Diencephalon (tissue), 1 donor: ENCODE measurements at places on chromosomes 11 and 22. TPM values are rescaled to one million over a fixed set of nuclear protein-coding genes. Genes with fewer than 3 reads are reported as not detected.

LRRC4C gene
- 90.2 TPM for total RNA-seq

PDGFB gene
- total RNA-seq = 11.3 TPM

POTEH gene
- total RNA-seq = not detected

TRIM48 gene
- total RNA-seq = not detected

MPPED2 gene
- total RNA-seq = 84.9 TPM

GGT1 gene
- 1.8 TPM for total RNA-seq

MIOX gene
- not detected for total RNA-seq

LGALS1 gene
- total RNA-seq = 107 TPM

APOL4 gene
- 14.3 TPM for total RNA-seq

DGAT2 gene
- total RNA-seq = 7.2 TPM

ADSL gene
- total RNA-seq = 57.7 TPM

OR51I1 gene
- not detected for total RNA-seq

AIFM3 gene
- total RNA-seq = 27.5 TPM

RPS6KB2 gene
- total RNA-seq = 12.9 TPM

CCDC83 gene
- total RNA-seq = not detected

SMPD1 gene
- 15.0 TPM for total RNA-seq

ARHGAP8 gene
- total RNA-seq = 1.4 TPM

IGF2 gene
- total RNA-seq = 15.7 TPM

BDNF gene
- 12.0 TPM for total RNA-seq

HOATZ gene
- total RNA-seq = 7.2 TPM

C11orf87 gene
- total RNA-seq = 90.7 TPM

PPP2R1B gene
- 16.1 TPM for total RNA-seq

CTSF gene
- total RNA-seq = 46.8 TPM

ZC3H7B gene
- total RNA-seq = 64.1 TPM

F2 gene
- total RNA-seq = not detected

C22orf42 gene
- total RNA-seq = 24.7 TPM

CLTCL1 gene
- 15.9 TPM for total RNA-seq

HMOX1 gene
- total RNA-seq = 5.1 TPM

OR56A1 gene
- total RNA-seq = 0.23 TPM

TYR gene
- not detected for total RNA-seq

GLB1L2 gene
- 3.2 TPM for total RNA-seq

PLEKHA7 gene
- total RNA-seq = 15.2 TPM

OR51E1 gene
- total RNA-seq = 0.23 TPM

TSGA10IP gene
- total RNA-seq = 0.69 TPM

RTN4R gene
- 12.5 TPM for total RNA-seq

GLB1L3 gene
- 1.8 TPM for total RNA-seq

ADORA2A gene
- total RNA-seq = 15.7 TPM

RTN3 gene
- total RNA-seq = 391 TPM

SGSM1 gene
- 17.3 TPM for total RNA-seq

FIBIN gene
- total RNA-seq = 32.8 TPM

PARVA gene
- 8.3 TPM for total RNA-seq
